ENCODE measurements at places on chromosomes 12 and 14.

DNA sequence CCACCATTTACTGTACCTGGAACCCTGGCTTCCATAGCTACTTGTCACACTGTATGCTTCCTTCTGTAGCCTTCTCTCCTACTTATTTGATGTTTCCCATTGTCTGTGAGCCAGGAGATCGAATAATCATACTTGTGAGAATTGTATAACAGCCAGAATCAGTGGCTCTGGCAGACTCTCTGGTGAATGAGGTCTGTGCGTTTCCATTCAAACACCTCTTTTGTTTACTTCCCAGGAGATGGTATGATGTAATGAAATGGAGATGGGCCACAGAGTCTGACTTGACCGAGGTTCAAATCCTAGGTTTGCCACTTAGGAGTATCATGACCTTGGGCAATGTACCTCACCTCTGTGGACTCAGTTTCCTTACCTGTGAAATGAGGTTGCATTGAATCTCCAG lies 35.7 kb upstream of the CLMN start:
- DNase-seq, result no peak
- H3K27me3 ChIP-seq, result no peaks in the 10 kb centered on the region
- no peak overlapping the region for H3K27ac ChIP-seq
- no peaks in the 10 kb centered on the region for H3K36me3 ChIP-seq

GRCh38 chr12:55972042-55972441 lies 1.8 kb upstream of the RAB5B start:
- H3K27ac ChIP-seq, result no peak overlapping the region
- H3K4me1 ChIP-seq, result peaks cover 3% of the 10 kb centered on the region
- DNase-seq, result no peak
- H3K4me3 ChIP-seq, result no peak overlapping the region
- H3K27me3 ChIP-seq, result no peaks in the 10 kb centered on the region

DNA sequence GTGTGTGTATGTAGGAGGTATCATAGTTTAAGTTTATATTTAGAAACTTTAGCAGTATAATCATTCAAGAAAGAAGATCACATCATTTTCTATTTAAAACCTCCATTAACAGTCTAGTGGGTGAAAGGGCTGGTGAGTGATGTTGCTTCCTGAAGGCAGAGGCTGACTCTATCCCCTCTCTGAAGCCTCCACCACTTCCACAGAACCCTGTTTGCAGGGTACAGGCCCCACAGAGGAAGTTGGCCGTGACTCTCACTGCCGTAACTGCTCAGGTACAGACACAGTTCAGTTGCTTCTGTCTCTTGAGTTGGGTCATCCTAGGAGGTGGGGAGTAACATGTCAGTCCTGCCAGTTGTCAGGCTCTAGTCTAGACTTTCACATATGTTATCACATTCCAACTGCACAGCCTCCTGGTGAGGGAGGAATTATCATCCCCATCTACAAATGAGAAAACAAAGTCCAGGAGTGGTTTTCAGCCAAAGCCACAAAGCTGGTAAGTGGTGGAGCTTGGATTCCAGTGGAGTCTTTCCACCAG lies 31.5 kb downstream of the CFL2 start:
- no peak for DNase-seq
- peaks cover 7% of the 10 kb centered on the region for H3K4me1 ChIP-seq
- H3K27me3 ChIP-seq, result no peaks in the 10 kb centered on the region
- no peak overlapping the region for H3K4me3 ChIP-seq
- no peak overlapping the region for H3K27ac ChIP-seq
- H3K36me3 ChIP-seq, result no peaks in the 10 kb centered on the region

DNA sequence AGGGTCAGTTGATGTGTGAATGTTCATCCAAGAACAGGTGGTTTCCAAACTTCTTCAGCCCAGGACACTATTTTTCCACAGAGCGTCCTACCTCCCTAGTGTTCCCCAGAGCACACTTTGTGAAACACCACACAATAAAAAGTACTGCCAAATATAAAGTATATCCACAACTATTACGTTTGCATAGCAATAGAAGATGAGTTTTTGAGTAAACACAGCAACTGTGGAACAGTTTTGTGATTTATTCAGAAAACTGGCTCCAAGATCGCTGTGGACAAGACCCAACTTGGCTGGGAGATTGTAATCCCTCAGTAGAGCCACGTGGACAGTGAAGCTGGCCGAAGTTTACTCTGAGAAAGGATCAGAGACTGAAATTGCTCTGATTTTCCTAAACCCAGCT lies 14.5 kb upstream of the MAP1LC3B2 start:
- no peak overlapping the region for H3K27ac ChIP-seq
- DNase-seq, result no peak
- no peaks in the 10 kb centered on the region for H3K36me3 ChIP-seq
- peaks cover 2% of the 10 kb centered on the region for H3K4me1 ChIP-seq
- no peaks in the 10 kb centered on the region for H3K27me3 ChIP-seq

DNA sequence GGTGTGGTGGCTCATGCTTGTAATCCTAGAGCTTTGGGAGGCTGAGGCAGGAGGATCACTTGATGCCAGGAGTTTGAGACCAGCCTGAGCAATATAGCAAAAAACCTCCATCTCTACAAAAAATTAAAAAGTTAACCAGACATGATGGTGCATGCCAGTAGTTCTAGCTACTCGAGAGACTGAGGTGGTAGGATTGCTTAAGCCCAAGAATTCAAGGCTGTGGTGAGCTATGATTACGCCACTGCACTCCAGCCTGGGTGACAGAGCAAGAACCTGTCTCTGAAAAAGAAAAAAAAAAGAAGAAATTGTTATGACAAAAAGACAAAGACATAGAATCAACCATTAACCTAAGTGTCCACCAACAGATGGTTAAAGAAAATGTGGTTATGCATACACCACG lies 2.1 kb upstream of the ATP23 start:
- H3K27ac ChIP-seq, result no peak overlapping the region
- no peaks in the 10 kb centered on the region for H3K27me3 ChIP-seq
- H3K4me3 ChIP-seq, result no peak overlapping the region
- DNase-seq, result no peak

- no peak for DNase-seq
- H3K27me3 ChIP-seq, result no peaks in the 10 kb centered on the region
- H3K4me1 ChIP-seq, result no peaks in the 10 kb centered on the region
- no peak overlapping the region for H3K27ac ChIP-seq
Measured at GRCh38 chr12:73867147-73867546, 670.5 kb upstream of the ATXN7L3B start.

- no peak overlapping the region for H3K4me3 ChIP-seq
- H3K36me3 ChIP-seq, result no peaks in the 10 kb centered on the region
- DNase-seq, result no peak
- no peaks in the 10 kb centered on the region for H3K27me3 ChIP-seq
- H3K27ac ChIP-seq, result no peak overlapping the region
- H3K4me1 ChIP-seq, result no peaks in the 10 kb centered on the region
Measured at GRCh38 chr12:106317406-106318082, 15.0 kb downstream of the TCP11L2 start.

DNA sequence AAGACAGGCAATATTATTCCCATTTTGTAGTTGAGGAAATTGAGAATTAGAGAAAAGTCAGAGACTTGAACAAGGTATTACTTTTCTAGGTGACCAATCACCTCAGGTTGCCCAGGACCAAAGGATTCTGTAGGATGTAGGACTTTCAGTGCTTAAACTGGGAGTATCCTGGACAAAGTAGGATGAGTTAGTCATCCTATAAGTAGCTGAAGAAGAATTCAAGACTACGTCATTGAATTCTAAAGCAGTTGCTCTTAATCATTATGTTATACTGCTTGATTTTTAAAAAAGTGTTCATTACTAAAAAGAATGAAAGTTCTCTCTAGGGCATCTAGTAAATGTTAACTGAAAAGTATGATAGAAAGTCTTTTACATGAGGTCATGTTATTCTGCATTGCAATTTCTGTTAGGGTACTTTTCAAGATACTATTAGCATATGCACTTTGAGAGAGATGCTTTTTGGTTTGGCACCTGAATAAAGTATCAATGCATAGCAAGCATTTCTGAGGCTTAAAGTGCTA lies 101.7 kb downstream of the RTN1 start:
- no peak overlapping the region for H3K4me3 ChIP-seq
- no peaks in the 10 kb centered on the region for H3K4me1 ChIP-seq
- H3K36me3 ChIP-seq, result no peaks in the 10 kb centered on the region
- no peak overlapping the region for H3K27ac ChIP-seq

- H3K27ac ChIP-seq, result no peak overlapping the region
- no peaks in the 10 kb centered on the region for H3K27me3 ChIP-seq
- DNase-seq, result no peak
- no peak overlapping the region for H3K4me3 ChIP-seq
Measured at GRCh38 chr12:92551853-92552397, 150.9 kb upstream of the PLEKHG7 start.

DNA sequence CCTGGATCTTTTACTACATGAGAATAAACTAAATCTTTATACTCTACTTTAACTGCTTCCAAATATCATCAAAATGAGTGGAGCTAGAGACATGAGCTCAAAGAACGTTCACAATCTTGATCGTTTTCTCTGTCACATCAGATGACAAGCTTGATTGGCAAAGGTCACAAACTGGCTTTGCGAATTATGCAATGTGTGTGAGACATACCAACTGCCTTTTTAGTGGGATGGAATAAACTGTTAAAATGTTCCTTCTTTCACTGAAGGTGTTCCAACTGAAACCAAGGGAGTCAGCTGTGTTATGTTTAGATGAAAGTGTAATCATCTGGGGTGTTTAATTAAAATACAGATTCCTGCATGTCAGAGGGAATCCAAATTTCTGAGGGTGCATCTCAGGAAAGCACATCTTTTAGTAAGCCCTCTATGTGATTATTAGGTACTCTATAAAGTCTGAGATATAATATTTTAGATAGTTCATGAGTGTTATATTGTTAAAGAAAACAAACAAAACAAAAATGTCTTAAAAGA lies 21.9 kb downstream of the KITLG start:
- no peak overlapping the region for H3K27ac ChIP-seq
- no peak overlapping the region for H3K4me3 ChIP-seq
- no peaks in the 10 kb centered on the region for H3K36me3 ChIP-seq
- no peaks in the 10 kb centered on the region for H3K27me3 ChIP-seq

DNA sequence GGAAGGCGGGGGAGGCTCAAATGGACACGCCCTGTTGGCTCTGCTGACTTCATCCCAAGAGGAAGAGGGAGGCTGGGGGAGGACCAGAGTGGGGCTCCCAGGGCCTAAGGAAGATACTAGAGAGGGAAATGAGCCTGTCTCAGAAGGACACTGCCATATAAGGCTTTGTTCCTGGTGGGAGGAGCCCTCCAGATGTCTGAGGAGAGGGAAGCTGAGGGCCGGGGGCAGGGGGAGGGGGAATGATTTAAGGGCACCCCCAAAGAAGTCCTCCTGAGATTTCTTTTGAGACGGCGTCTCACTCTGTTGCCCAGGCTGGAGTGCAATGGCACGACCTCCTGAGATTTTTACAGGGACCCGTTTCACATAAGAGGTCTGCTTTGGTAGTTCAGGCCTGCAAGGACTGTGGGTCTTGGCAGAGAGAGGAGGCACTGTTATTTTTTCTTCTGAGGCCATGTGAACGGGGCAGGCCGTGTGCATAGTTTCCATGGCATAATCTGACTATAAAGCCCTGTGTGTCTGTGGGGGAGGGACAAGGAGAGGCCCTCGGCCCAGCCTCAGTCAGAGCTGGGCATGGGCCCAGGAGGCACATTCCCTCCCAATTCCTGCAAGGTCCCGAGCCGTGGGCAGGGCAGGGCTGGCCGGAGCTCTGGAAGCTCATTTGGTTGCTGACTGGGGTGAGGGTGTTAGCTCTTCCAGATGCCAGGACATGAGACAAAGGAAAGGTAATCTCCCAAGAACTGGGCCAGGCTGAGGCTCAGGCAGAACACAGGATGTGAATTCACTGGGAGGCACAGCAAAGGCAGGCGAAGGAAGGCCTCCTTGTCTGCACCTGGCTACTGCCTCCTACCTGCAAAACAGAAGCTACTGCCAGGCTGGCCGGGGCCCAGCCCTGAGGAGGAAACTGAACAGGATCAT lies 22.2 kb upstream of the PLEKHG3 start:
- no peak overlapping the region for H3K27ac ChIP-seq
- peak; percentile 86 for DNase-seq
- no peaks in the 10 kb centered on the region for H3K36me3 ChIP-seq
- no peaks in the 10 kb centered on the region for H3K27me3 ChIP-seq
- no peaks in the 10 kb centered on the region for H3K4me1 ChIP-seq
- H3K4me3 ChIP-seq, result no peak overlapping the region

GRCh38 chr14:94827711-94828447 lies 58.0 kb upstream of the GSC start:
- H3K4me3 ChIP-seq, result no peak overlapping the region
- H3K36me3 ChIP-seq, result peaks cover 8% of the 10 kb centered on the region
- DNase-seq, result no peak

- H3K27ac ChIP-seq, result no peak overlapping the region
- H3K36me3 ChIP-seq, result no peaks in the 10 kb centered on the region
- no peak for DNase-seq
- H3K4me1 ChIP-seq, result no peaks in the 10 kb centered on the region
Measured at GRCh38 chr12:124668602-124669001, 101.2 kb upstream of the NCOR2 start.

- no peaks in the 10 kb centered on the region for H3K27me3 ChIP-seq
- no peak overlapping the region for H3K4me3 ChIP-seq
- H3K27ac ChIP-seq, result no peak overlapping the region
Measured at GRCh38 chr12:47562201-47562600, 143.6 kb downstream of the RPAP3 start.

DNA sequence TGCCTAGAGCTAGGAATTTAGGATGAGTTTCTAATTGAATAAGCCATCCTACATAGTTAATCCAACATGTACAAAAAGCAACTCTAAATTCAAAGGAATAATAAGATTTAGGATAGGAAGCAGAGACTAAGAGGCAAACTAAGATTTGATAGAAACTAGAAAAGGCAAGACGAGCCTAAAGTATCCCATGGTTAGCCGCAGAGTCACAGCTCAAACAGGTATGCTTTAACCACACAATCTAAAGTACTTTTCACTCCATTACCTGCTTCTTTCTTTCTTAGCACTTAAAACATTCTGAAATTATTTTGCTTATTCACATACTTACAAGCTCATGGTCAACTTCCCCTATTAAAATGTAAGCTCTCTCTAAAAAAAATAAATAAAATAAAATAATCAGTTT lies 51.8 kb downstream of the OTOGL start:
- H3K27ac ChIP-seq, result no peak overlapping the region
- no peaks in the 10 kb centered on the region for H3K4me1 ChIP-seq
- H3K27me3 ChIP-seq, result no peaks in the 10 kb centered on the region
- 0 out of 2 replicates have a peak, but pooled peaks cover 2% of the 10 kb centered on the region for H3K36me3 ChIP-seq
- no peak for DNase-seq
- H3K4me3 ChIP-seq, result no peak overlapping the region

GRCh38 chr12:108744021-108744897 lies 12.9 kb upstream of the CORO1C start:
- no peak overlapping the region for H3K4me3 ChIP-seq
- DNase-seq, result no peak
- no peaks in the 10 kb centered on the region for H3K27me3 ChIP-seq

DNA sequence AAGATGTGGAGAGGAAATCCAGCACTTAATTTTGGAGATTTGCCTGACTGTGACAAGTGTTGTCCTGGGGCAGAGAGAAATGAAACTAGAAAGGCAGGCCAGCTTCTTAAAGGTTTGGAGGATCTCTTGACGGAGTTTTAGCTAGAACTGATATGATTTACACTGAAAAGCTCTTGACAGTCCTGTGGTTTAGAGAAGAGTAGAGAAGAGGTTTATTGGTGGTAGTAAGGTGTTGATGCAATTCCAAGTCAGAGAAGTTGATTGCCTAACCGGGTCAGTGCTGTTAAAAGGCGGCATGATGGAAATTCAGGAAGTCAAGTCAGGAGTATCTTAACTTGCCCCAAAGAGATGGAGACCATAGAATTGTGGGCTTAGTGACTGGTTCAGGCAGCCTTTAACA lies 89.0 kb upstream of the TRAF3 start:
- H3K4me1 ChIP-seq, result no peaks in the 10 kb centered on the region
- H3K27ac ChIP-seq, result no peak overlapping the region
- no peak for DNase-seq
- no peak overlapping the region for H3K4me3 ChIP-seq
- H3K27me3 ChIP-seq, result no peaks in the 10 kb centered on the region

GRCh38 chr12:48979602-48980388 lies 1.7 kb downstream of the WNT1 start:
- H3K27me3 ChIP-seq, result peaks cover 91% of the 10 kb centered on the region
- H3K4me3 ChIP-seq, result peak overlapping the region; percentile 49
- H3K36me3 ChIP-seq, result no peaks in the 10 kb centered on the region
- no peaks in the 10 kb centered on the region for H3K4me1 ChIP-seq
- DNase-seq, result peak; percentile 58

All from H9 (cell line).